AG09309 (cell line): ENCODE measurements at places on chromosomes 1 and 21.

GRCh38 chr1:179079113-179079761 lies 2.6 kb upstream of the TOR3A start:
- no peak for DNase-seq

GRCh38 chr1:57190898-57191297 lies 225.1 kb upstream of the C8B start:
- no peak for DNase-seq

DNA sequence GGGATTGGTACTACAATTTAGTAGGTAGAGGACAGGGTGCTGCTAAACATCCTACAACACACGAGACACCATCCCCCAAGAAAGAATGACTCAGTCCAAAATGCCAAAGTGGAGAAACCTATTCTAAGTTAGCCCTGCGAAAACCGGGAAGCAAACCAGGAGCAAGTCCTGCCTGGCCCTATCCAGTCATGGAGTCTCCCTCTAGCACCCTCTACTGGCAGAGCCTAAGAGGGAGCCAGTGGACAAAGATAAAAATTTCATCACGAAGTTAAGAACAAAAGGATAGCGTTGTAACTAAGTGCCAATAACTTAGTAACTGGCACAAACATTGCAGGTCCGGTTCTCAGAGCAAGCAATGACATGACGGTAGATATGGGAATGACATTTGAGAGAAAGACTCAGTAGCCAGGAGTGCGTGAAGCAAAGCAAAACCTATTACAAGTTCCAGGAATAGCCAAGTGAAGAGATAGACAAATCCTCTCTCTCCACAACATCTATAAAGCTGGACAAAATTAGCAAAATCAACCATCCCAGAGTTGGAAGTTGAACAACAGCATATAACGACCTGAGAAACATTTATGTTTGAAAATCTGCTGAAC lies 383.5 kb downstream of the OMA1 start:
- DNase-seq: peak; percentile 37

- no peak for DNase-seq
Measured at GRCh38 chr1:37303884-37304574, 170.4 kb upstream of the ZC3H12A start.

DNA sequence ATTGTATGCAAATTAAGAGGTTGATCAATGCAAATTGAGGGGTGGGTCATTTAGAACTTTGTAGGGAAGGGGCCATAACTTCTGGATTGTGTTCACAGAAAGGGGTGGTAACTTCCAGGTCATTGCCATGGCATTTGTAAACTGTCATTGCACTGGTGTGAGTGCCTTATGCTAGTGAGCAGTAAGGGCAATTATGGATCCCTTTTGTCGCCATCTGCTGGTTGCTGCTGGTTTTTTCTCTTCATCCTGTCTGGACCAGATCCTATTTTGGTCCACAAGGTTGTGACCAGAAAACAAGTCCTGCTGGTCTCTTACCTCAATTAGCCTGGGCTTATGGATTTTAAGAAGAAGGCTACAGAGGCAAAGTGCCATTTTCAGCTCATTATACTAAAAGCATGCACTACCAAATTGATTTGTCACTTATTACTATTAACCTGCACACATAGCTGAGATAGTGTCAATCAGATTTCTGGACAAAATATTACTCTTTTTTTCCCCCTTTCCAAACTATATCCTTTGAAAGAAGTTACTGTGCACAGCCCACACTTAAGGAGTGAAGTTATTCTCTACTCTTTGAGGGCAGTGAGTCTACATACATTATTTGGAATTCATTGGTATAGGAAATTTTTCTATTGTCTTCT lies 196.2 kb downstream of the ZC3H11B start:
- no peak for DNase-seq

- DNase-seq: peak; percentile 55
Measured at GRCh38 chr1:206705191-206705590, 20.5 kb downstream of the MAPKAPK2 start.

DNA sequence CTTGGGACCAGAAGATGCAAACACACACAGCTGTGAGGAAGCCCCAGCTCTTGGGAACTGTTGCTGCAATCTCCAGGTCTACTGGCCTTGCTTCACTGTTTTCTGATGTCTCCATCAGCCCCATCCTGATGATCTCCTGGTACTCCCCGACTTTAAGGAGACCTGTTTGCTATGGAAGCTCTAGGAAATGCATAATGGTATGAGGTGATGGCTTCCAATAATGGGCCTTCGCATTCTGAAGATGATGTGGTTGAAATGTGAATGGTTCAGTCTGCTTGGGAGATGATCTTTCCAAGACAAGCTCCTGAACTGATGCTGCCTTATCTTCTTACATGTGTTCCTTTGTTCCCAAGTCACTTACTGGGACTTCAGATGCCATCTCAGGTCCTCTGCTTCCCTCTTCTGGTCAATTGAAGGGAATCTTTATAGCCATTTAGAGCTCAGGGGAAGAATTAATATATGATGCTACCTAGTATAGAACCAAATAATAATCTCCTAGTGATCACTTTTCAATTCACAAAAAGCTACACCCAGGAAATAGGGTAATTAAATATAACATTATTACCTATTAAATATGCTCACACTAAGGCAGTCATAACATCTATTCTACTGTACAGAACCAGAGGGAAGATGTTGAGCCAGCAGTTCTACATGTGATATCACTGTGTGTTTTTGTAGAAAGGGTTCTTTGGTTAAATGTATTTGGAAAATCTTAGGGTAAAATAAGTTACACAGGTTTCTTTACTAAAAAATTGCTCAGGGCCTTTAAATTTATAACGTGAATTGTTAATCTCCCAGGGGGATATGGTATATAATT lies 73.9 kb upstream of the VTCN1 start:
- peak; percentile 53 for DNase-seq

DNA sequence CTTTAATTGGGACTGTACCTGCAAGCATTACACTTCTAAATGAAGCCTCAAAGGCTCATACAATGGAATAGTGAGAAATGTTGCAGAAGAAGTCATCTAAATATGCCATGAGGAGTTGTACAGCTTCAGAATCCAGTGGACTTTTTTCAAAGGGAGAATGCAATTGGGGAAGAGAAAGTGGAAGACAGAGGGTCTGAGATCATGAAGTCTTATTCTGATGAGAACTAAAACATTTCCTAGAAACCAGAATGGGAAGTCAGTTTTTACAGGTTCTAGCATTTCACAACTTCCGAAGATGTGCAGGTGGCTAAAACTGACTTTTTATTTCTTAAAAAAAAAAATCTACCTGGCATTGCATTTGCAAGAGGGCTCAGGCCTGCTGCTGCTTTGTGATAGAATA lies 424.4 kb upstream of the RUNX1 start:
- DNase-seq: no peak

- peak; percentile 52 for DNase-seq
Measured at GRCh38 chr1:53550201-53550741, 91.1 kb downstream of the DMRTB1 start.

DNA sequence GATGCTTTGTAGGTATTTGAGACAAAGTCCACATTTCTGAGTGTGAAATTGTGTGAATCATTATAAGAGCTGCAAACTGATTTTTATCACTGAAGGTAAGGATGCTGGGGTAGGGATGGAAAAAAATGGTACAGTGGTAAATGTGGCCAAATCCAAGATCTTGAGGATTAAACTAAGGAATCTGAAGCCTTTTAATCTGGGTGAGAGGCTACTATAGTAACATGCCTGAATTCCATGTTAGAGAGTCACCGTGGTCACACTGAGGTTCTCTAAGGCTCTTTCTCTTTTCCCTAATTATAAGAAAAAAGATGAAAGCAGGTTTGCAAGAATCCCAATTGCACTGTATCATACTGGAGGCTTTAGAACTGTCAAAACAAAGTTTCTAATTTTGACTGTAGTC lies 17.6 kb downstream of the PTGER3 start:
- DNase-seq: no peak
